ENCODE measurements at places on chromosomes 11 and 22.

DNA sequence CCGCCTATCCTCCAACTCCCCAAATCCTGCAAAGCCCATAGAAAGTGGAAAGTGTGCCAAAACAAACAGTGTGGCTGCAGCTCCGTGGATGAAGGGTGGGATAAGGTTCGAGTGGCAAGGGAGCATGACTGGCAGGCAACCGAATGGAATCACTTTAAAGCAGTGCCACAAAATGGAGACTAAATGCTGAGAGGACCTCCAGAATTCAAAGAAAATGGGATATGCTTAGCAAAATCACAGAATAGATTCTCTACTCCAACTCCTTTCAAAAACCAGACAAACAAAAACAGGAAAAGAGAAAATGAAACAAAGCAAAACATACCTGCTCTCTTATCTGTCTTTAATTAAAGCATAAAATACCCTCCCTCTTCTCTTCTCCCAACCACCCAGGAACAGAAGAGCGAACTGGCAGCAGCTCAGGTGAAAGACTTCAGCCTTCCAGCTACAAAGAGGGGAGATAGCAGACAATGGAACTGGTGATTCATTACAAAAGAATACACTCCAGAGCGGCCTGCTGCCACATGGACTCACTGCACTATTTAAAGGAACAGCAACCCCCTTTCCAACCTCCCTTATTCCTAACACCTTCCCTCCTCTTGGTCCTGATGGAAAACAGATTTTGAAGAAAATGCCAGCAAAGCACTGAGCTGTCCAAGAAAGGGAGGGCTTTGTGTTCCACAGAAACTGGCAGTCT is 118.5 kb downstream of the APOL5 start:
- peak; percentile 71 for DNase-seq

- DNase-seq: peak; percentile 25
These were observed at the start of gene B4GALNT4 for GRCh38 chr11:369336-370018. B4GALNT4 (plus strand) TSS chr11:369499; CDS start chr11:369804, 305 bp downstream.

- DNase-seq: no peak
These were observed 1.2 kb downstream of the TSPAN32 start for GRCh38 chr11:2302896-2303626.

DNA sequence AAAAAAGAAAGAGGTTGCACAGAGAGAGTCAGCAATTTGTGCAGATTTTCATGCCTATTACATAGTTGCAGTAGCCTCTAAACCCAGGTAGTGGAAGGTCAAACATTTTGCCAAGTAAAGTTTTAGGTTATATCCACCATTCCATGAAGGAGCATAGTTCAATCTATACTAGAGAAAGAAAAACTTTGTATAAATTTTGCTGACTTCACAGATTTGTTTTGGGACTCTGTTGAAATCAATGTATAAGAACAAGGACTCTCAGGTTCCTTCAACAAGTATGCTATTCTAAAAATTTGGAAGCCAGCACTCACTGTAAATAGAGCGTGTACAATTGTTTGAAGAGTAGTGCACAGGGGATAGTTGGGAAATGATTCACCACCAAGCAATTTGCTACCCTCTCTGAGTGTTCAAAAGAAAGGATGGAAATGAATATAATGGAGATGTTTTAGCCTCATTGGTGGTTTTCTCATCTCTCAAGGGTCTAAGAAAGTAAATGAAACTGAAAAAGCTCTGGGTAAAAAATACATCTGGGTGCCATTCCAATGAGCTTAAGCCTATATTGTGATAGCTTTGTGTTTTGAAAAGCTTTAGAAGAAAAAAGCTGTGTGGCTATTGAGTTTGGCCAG is 508.4 kb upstream of the LUZP2 start:
- peak; percentile 4 for DNase-seq

- DNase-seq: peak; percentile 93
These were observed 103.0 kb upstream of the CD44 start for GRCh38 chr11:35035894-35036408.

DNA sequence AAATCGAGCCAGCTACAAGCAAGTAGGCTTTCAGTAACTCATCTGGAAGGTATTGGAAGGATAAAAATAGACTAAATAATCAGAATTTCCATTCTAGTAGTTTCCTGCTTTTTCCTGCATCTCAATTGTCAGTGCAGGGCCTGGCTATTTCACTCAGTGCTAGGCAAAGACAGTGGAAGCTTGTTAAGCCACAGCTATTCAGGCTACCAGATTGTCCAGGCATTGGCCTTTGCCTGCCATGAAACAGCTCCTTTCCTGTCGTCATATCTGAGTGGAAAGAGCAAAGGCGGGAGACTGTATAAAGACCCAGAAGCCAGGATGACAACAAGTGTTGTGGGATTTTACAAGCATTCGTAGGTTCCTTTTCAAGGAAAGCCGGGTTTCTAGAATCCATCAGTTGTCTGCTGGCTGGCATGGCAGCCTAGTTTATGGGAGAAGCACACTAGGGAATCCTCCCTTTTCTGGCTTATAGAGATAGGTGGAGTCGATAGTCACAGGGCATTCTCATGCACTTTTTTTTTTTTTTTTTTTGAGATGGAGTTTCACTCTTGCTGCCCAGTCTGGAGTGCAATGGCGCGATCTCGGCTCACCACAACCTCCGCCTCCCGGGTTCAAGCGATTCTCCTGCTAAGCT is 2.0 kb upstream of the TNRC6B start:
- no peak for DNase-seq

DNA sequence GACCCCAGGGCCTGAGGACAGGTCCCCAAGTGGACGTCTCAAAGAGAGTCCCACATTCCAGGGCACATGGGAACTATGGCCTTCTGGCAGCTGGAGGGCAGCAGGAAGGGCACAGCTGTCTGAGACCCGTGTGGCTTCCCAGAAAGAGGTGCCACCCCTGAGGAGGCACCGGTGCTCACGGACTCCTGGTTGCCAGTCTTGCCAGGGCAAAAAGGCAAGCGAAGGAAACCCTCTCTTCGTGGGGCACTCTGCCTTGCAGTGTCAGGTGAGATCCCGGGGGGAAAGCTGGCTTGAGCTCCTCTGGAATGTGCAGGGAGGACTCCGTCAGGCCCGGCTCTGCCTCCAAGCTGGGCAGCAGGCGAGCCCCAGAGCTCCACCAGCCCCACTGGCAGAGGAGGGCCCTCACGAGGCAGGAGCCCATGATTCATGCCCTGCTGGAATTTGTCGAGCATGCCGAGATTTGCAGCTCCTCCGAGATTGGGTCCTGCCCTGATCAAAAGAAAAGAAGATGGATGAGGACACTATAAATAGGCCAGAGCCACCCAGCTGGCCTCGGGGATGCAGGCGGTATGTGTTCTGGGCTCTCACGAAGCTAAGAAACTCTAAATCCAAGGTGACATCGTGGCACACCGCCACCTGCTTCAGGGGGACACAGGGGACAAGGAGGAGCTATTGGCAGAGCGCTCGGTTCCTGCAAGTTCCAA is 9.9 kb upstream of the CELSR1 start:
- DNase-seq: no peak

DNA sequence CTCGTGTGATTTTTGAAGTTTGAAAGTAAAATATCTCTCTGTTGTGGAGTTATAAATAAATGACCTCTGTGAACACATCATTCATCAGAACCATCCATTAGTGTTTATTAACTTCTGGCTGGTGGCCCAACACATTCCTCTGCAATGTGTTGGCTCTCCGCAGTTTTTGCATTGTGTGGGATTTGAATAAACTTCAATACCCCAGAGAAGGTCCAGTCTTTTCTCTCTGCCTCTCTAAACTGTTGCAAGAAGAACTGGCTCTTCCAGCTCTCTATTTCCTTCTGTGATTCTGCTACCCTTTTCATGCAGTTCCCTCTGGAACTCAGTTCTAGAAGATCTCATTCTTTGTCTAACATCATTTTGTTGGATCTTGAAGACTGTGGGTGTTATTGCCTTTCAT is 125.0 kb upstream of the ARHGAP42 start:
- peak; percentile 75 for DNase-seq

DNA sequence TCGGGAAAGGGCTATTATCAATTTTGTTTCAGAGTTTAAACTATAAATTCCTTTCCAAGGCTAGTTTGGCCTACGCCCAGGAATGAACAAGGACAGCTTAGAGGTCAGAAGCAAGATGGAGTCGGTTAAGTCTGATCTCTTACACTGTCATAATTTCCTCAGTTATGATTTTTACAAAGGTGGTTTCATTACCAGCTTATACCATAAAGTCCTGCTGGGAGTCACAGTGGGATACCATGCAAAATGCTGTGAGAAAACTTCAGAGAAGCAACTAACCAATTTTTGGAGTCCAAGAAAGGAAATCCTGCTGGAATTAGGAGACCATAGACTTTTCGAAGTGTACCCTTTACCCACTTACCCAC is 17.4 kb upstream of the ZC3H12C start:
- peak; percentile 51 for DNase-seq

- no peak for DNase-seq
These were observed 72.7 kb upstream of the CRTAM start for GRCh38 chr11:122765487-122766131.

GRCh38 chr11:131668500-131669400 is 298.3 kb downstream of the NTM start:
- DNase-seq: peak; percentile 71

DNA sequence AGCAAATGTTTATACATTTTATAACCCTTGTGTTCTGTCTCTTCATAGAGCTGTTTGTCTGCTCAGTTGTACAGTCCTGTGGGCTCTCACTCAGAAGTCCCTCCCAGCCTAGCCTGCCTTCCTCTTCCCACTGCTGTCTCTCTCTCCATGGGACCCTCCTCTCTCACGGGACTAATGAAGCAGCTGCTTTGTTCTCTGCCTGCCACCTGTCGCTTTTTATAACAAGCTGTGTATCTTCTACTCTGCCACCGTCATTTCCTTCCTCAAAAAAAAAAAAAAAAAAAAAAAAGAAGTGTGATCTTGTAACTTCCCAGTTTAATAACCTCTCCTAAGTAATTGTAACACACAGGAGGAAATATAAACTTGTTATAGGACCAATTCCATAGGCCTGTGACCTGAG is 92.2 kb upstream of the ALKBH3 start:
- peak; percentile 78 for DNase-seq

DNA sequence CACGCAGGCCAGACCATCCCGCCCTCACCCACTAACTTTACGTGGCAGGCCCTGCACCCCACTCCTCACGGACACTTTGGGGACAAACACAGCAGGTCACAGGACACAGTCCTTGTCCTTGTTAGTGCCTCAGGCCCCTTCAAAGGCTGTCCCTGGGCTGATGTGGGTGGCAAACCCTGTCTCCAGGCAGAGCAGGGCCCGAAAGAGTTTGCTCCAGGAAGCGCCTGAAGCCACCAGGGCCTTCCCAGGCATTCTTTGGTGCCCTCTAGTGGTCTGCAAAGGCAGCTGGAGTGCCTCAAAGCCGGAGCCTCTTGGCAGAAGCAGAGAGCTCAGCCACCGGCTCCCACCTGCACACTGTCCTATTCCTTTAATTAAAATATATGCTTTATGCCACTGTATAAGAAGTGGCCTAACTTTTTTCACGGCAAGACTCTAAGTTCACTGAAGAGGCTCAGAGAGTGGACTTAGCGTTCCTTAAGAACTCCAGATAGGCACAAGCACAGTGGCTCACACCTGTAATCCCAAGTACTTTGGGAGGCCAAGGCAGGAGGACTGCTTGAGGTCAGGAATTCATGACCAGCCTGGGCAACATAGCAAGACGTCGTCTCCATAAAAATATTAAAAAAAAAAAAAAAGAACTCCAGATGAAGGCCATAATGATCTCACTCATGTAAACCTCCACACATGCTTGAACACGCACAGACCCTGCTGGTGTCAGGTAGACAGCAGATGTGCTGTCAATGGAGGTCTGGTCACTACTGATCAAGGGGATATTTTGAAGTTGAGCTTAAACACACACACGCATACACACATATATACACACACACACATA is 11.1 kb downstream of the TXN2 start:
- peak; percentile 89 for DNase-seq

DNA sequence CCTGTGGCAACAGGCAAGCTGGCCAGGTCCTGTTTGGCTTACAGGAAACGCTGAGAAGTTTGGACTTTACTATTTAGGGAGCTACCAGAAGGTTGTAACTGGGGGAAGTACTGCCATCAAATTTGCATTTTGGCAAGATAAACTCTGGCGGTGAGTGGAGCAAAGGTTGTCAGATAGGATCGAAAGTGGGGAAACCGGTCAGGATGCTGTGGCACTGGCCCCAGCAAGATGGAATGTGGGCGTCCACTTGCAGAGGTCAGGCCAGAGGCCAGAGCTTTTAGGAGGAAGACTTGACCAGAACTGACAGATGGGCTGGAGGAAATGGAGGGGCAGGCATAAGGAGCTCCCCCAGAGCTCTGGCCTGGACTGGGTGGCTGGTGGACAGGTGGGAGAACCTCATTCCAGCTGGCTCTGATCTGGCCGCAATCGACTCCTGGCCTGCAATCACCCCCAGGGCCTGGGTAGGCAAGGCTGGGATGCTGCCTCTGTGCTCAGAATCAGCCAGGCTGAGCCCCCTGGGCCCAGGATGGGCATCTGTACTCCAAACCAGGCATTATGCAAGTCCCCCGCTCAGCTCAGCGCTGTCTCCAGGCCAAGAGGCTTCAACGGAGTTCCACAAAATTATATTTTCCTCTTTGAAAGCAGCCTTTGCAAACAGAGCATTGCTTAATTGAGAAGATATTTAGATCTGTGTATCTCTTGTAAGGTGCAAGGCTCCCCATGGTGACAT is 178.3 kb upstream of the NECTIN1 start:
- DNase-seq: no peak

GRCh38 chr11:21104641-21105040 is 435.3 kb downstream of the NELL1 start:
- DNase-seq: no peak

- no peak for DNase-seq
These were observed 17.3 kb downstream of the TSPAN18 start for GRCh38 chr11:44743959-44744557.

GRCh38 chr11:74754507-74755252 is 6.0 kb downstream of the RNF169 start:
- peak; percentile 91 for DNase-seq

GRCh38 chr11:8257003-8257664 is 6.5 kb downstream of the LMO1 start:
- DNase-seq: no peak

- peak; percentile 81 for DNase-seq
These were observed 75.6 kb upstream of the ARHGAP32 start for GRCh38 chr11:129267716-129268115.

- no peak for DNase-seq
These were observed 10.4 kb upstream of the ASPHD2 start for GRCh38 chr22:26418620-26419019.

DNA sequence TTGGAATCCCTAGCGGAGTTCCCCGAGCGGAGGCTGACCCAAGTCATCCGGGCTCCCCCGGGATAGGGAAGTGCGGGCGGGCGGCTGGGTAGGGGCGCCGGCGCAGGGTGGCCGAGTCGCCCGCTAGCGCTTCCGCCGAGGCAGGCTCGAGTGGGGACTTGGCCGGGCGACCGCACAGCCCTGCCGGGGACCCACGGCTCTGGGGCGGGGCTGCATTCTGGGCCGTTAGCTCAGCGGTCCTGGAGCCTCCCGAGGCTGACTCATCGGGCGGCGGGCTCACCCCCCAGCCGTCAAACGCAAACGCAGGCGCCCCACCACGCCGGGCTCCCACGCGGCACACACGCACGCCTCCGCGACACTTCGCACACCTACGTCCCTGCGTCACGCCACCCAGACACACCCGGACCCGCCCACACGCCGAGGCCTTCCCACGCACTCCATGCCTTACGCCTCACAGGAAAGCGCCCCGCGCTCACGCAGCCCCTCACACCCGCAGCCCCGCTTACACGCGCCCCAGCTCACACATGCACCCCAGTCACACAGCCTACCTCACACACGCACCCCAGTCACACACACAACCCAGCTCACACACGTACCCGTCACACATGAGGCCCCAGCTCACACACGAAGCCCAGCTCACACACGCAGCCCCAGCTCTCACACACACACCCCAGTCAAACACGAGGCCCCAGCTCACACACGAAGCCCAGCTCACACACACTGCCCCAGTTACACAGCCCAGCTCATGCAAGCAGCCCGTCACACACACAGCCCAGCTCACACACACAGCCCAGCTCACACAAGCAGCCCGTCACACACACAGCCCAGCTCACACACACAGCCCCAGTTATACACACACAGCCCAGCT is 1.2 kb downstream of the PHLDB1 start:
- peak; percentile 74 for DNase-seq
